ENCODE measurements at places on chromosomes 11 and 22. TPM values are rescaled to one million over a fixed set of nuclear protein-coding genes. Genes with fewer than 3 reads are reported as not detected.
A peak's percentile ranks its signal among the peaks of the same experiment; 100 is the strongest.

Gene TSKU
- total RNA-seq, result 0.38 TPM

GRCh38 chr22:41998361-41999261, at the start of gene WBP2NL:
Gene WBP2NL, plus strand, starts transcription at chr22:41998788. Its CDS starts 31 bp downstream, at chr22:41998819.
- peak; percentile 88 for DNase-seq

DNA sequence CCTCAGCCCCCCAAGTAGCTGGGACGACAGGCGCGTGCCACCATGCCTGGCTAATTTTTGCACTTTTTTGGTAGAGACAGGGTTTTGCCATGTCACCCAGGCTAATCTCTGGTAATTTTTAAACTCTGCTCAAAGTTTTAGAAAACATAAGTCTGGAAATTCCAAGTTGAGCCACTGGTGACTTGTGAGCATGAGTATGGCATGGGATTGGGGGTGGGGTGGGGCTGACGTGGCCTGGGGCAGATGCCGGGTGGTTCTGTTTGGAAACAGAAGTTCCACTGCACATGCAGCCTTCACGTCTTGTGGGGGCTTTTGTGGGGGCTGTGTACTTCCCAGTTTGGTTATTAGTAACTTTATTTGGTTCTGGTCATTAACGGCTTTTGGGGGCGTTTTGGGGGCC, 67.3 kb downstream of the PTPRJ start:
- DNase-seq, result no peak

- DNase-seq, result no peak
Observed at GRCh38 chr11:1470681-1471611, 15.6 kb downstream of the MOB2 start.

GRCh38 chr22:28139516-28139915, 220.5 kb upstream of the PITPNB start:
- no peak for DNase-seq

DNA sequence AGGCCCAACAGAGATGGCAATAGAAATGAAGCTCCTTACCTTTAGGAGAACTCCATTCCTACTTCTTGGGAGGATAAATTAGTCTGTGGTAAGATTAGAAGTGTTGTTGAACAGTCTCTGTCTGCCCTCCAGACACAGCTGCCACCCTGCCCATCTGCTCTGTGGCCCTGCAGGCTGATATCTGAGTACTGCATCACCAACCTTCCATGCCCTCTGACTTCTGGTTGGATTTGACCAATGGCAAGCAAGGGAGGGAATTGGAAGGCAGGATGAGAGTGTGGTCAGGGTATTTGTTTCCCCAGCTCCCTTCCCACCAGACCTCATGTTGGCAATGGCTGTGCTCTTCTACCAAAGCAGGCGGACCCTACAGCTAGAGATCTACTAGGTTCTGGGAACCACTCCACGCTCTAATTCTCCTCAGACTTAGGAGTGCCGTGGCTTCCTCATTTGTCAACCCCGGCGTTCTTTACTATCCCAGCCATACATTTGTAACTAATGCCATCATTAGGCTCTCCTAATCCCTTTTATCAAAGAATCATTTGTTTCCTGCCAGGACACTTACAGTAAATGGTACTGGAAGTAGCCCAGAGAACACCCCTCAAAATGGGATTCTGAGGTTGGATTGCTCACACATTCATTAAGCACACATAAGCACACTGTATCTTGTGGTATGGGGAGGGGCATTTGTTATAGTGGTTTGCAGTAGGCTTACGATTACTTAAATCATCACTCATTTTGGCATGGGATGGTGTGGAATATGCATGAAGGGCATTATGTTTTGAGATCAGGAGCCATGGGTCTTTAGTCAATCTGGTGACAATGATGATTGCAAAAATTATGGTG, 35.4 kb upstream of the CD44 start:
- DNase-seq, result no peak

DNA sequence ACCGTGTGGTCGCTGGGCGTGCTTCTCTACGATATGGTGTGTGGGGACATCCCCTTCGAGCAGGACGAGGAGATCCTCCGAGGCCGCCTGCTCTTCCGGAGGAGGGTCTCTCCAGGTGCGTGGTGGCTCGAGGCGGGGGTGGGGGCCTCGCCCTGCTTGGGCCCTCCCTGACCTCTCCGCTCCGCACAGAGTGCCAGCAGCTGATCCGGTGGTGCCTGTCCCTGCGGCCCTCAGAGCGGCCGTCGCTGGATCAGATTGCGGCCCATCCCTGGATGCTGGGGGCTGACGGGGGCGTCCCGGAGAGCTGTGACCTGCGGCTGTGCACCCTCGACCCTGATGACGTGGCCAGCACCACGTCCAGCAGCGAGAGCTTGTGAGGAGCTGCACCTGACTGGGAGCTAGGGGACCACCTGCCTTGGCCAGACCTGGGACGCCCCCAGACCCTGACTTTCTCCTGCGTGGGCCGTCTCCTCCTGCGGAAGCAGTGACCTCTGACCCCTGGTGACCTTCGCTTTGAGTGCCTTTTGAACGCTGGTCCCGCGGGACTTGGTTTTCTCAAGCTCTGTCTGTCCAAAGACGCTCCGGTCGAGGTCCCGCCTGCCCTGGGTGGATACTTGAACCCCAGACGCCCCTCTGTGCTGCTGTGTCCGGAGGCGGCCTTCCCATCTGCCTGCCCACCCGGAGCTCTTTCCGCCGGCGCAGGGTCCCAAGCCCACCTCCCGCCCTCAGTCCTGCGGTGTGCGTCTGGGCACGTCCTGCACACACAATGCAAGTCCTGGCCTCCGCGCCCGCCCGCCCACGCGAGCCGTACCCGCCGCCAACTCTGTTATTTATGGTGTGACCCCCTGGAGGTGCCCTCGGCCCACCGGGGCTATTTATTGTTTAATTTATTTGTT, 2.4 kb downstream of the PIM3 start:
- DNase-seq, result peak; percentile 30

- DNase-seq, result no peak
Observed at GRCh38 chr22:17941471-17942406, 82.6 kb downstream of the MICAL3 start.

- DNase-seq, result no peak
Observed at GRCh38 chr11:34826384-34826726, 89.8 kb downstream of the APIP start.
